ENCODE measurements at places on chromosomes 5 and 9. TPM values are rescaled to one million over a fixed set of nuclear protein-coding genes. Genes with fewer than 3 reads are reported as not detected.

GRCh38 chr5:114438471-114438870 lies 76.6 kb downstream of the KCNN2 start:
- DNase-seq = no peak

GRCh38 chr9:22148876-22149637 lies 140.0 kb upstream of the CDKN2B start:
- DNase-seq = no peak

DNA sequence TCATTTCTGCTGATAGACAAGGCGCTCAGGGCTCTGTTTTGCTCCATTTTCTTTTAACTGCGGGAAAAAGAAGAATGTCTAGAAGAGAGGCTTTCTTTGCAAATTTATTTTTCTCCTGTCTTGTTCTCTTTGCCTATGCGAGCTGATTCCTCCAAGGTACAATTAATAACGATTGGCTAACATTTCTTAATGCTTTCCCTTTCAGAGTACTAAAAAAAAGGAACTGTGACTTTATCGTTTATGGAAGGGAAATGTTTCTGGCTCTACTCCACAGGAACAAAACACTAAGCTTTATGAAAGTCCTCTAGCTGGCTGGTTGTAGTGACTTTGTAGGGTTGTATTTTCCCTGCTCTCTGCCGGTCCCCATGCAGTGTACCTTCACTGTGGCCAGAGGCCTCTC lies 11.7 kb downstream of the NSG2 start:
- DNase-seq = no peak

DNA sequence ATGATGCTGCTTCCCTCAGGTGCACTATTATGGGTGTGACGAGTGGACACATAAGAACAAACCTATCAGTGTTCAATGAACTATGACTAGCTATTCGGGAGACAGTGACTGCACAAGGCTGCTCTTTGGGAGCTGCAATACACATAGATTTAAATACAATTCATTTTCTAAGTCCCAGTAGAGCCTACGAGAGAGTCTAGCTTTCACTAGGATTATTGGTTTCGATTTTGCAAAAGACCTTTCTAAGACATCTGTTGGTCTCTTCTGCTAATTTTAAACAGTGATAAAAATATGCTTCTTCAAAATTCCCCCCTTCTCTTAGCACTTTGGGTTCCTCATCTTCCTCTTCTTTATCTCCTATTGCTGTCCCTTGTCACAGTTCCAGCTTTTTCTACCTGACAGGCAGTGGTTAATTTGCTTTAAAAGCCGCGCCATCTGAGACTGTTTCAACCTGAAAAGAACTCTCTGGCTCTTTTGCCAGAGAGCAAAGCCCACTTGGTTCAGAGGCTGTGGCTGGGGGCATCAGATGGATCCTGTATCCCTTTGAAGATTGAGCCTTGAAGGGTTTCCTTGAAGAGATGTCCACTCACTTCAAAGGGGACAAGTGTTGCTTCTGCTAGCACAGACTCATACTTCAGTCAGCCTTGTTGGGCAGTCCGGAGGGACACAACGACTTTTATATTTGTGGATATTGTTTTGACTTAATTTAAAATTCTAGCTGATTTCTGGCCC lies 241.5 kb downstream of the MAN2A1 start:
- no peak for DNase-seq

GRCh38 chr5:158461240-158461854 lies 602.4 kb upstream of the CLINT1 start:
- DNase-seq = no peak

DNA sequence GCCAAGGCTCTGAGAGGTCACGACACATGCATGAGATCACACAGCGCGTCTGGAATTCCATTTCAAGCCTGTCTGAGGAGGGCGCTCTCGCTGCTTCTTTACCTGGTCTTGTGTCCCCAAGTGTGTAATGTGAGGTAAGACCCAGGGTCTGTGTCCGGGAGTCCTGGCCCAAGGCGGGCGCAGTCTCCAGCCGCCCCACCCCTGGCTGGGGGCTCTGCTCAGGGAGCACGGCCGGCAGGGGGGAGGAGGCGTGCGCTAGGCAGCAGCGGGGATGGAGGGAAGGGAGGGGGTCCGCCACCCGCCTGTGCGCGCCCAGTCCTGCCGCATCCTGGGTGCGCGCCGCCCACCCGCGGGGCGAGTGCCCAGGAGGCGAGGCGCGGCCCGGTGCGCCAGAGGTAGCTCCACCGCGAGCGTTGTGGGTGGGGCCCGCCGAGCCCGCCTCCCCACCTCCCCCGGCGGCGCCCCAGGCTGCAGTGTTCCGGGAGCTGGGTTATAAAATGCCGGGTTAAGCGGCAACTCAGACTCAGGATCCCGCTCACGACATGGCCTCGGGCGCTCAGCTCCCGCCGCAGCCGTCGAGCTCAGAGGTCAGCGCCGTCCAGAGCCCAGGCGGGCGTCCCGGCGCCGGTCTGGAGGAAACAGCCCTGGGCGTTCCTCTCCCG lies at the start of gene CCNI2:
TSS of gene CCNI2 (plus strand) at position 473 of the 662 bp plus-strand sequence. CDS start at position 543, 70 bp downstream.
- DNase-seq = peak; percentile 52

- no peak for DNase-seq
Measured at GRCh38 chr9:91214867-91215266, 146.9 kb downstream of the AUH start.

- DNase-seq = no peak
Measured at GRCh38 chr9:70303268-70303667, 44.5 kb downstream of the SMC5 start.

- no peak for DNase-seq
Measured at GRCh38 chr9:7147121-7148090, 389.6 kb downstream of the KDM4C start.

DNA sequence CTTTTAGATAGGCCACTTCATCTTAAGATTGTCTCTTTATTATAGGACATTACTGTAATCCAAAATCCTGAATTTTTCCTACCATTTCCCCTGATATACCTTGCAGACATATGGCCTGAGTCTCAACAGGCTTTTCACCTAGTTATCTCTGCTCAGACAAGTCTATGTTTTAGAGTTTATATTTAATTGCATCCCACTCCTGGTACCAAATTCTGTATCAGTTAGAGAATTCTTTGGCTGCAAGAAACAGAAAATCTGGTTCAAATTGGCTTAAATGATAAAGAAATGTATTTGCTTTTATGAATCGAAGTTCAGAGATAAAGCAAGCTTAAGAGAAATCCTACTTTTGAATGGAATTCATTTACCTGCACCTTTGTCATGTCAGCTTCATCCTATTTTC lies 102.2 kb upstream of the OSMR start:
- no peak for DNase-seq

Gene MZB1
- total RNA-seq = not detected

Gene PWWP2A
- 16.3 TPM for total RNA-seq

Gene SPINK6
- not detected for total RNA-seq

Gene TAF1L
- total RNA-seq = under 0.01 TPM

Gene SLC46A2
- not detected for total RNA-seq

Gene C5orf52
- total RNA-seq = not detected

Measured in renal cortical epithelial cell (primary cell).